Stimulated activated CD4-positive, alpha-beta T cell treated with anti-CD3 and anti-CD28 coated beads, Interleukin-4, amount 100 ng/mL, for 4 hours (primary cell): ENCODE measurements at places on chromosomes 12 and 14.

DNA sequence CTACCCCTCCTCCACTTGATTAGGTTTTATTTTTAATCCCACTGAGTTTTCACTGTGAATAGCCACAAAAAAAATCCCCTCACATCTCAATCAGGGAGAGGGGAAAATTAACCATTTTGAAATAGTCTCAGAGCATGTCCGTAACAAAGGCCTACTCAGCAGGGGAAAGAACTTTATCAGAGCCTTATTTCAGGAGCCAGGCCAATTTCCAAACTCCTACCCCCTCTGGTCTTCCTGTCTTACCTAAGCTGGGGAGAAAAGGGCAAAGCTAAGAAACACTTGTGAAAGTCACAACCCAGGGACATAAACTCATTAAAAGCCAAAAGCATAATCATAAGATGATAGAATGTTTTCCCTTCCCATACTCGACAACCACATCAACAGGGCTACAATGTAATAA, 260.3 kb upstream of the DIO3 start:
- no peak for DNase-seq

DNA sequence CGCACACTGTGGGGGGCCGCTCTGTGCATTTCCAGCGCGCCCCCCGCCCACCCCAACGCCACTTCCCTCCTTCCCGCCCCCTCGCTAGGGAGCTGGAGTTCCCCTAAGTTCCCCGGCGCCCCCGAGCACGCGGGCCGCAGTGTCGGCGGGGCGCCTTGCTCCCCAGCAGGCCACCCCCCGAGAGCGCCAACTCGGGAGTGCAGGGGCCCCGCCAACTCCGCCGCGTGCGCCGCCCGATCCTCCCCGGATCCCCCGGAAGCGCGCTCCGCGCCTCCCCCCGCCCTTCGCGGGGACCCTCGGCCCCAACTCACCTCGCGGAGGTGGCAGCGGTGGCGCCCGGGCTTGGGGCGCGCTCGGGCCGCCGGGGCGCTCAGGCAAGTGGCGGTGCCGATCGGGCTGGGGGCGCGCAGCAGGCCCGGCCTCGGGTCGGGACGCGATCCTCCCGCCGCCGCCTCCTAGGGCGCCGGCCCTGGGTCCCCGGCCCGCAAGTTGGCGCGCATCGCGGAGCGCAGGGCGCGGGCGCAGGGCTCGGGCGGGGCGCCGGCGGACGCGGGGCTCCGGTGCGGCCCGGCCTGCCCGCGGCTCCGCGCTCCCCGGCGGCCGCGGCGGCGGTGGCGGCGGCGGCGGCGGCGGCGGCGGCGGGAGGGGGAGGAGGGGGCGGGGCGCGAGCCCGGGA, at the start of gene NCOR2:
Gene NCOR2, minus strand, starts transcription at position 616 of the 676 bp plus-strand sequence. CDS start 72,361 bp downstream, outside the sequence.
- peak; percentile 55 for DNase-seq

DNA sequence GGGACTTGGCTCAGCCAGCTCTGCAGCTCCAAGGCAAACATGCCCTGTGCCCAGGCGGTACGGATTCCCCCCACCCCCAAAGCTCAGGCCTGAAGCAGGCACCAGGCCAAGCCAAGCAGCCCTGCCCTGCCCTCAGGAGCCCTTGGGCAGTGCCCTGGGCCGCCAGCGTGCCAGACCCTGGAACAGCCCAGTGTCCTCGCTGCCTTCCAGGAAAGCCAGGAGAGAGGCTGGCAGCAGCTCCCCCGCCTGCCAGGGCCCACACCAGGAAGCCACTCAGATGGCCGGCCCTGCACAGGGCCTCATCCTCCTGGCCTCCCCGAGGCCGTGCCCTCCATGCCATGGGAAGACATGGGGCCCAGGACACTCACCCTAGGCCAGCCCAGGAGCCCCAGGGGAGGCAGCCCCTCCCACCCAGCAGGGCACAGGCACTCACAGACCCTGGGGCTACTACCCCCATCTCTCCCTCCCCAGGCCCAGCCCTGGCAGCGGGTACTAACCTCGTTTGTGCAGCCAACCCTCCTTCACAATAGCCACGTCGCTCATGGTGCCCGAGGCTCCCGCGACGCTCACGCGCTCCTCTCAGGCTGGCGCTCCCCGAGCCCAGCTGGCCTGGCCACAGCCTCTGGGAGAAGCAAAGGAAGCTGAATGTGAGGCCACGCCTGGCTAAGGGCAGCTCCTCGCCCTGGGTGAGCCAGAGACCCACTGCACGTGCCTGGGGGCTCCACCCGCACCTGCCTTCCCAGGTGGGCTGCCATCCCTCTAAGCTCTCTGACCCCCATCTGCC, 3.3 kb downstream of the AKT1 start:
- DNase-seq: no peak

DNA sequence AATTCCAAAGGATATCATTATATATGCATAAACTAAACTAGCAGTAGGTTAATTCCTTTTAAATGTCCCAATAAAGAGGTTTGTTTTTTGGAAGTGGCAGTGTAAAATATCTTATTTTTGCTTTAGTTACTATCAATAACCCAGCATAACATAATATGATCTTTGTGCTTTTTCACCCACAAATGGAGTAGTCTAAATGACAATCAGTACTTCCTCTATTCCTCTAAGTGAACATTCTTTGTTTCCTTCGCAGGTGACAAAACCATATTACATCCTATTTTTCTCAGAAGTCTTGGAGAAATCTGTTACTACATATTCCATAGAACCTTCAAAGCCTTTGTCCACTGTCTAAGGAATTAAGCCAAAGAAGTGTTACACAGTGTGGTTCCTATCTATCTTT, 62.5 kb downstream of the MED13L start:
- no peak for DNase-seq

DNA sequence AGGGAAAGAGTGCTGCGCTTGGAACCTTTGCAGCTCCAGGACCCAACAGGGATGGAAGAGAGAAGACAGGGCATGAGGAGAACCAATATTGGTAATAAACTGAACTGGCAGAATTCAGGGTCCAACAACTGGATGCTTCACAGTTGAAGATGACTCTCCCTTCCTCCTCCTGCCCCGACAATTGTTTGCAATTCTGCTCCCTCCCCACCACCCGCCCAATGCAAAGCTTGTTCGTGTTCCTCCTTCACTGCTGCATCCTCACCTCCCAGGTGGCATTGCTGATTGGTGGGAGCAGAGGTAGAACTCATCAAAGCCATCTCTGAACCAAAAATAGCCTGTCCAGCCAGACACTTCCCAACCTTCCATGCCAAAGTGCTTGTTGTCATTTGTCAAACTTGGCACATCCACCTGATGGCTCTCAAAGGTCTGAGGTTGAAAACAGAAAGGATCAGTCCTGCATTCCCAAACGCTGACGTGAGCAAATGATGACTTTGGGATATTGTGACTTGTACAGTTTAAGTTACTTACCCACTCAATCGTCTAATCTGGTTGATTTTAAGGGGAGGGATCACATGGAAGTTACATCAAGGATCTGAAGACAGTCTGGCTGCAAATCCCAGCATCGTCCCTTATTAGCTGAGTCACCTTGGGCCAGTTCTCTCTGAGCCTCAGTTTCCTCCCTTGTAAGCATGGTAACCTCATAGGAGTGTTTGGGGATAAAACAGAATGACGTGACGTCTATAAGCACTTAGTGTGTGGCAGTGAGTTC, 242.6 kb upstream of the CRY1 start:
- no peak for DNase-seq

GRCh38 chr12:23238957-23239356, 614.0 kb downstream of the ETNK1 start:
- DNase-seq: no peak

DNA sequence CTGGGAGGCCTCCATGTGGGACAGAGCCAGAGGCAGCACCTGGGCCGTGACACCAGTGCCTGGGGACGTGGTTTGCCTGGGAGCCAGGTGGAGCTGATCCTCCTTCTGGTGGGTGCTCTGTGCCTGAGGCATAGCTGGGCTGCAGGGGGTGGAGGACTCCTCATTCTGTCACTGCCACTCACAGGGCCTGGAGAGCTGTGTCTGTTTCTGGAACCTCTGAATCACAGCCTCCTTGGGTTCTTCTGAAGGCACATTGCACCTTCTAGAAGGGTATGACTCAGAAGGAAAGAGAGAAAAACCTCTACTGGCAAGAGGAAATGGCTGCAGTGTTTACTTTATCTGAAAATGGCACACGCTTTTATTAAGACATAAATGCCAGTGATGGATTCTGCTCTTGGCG, 659.8 kb downstream of the VRK1 start:
- peak; percentile 52 for DNase-seq

GRCh38 chr12:122031342-122032216, 9.9 kb downstream of the BCL7A start:
- DNase-seq: peak; percentile 61

- peak; percentile 19 for DNase-seq
Observed at GRCh38 chr14:64983439-64984310, 3.0 kb upstream of the FNTB start.

GRCh38 chr14:58353516-58354299, 42.0 kb upstream of the TOMM20L start:
- no peak for DNase-seq

- no peak for DNase-seq
Observed at GRCh38 chr12:123032736-123033391, 52.4 kb downstream of the ARL6IP4 start.

GRCh38 chr12:15801770-15802744, 12.9 kb upstream of the EPS8 start:
- DNase-seq: no peak

- DNase-seq: no peak
Observed at GRCh38 chr14:103028161-103028767, 29.1 kb downstream of the CDC42BPB start.

GRCh38 chr12:29921307-29921706, 137.6 kb upstream of the TMTC1 start:
- DNase-seq: no peak

DNA sequence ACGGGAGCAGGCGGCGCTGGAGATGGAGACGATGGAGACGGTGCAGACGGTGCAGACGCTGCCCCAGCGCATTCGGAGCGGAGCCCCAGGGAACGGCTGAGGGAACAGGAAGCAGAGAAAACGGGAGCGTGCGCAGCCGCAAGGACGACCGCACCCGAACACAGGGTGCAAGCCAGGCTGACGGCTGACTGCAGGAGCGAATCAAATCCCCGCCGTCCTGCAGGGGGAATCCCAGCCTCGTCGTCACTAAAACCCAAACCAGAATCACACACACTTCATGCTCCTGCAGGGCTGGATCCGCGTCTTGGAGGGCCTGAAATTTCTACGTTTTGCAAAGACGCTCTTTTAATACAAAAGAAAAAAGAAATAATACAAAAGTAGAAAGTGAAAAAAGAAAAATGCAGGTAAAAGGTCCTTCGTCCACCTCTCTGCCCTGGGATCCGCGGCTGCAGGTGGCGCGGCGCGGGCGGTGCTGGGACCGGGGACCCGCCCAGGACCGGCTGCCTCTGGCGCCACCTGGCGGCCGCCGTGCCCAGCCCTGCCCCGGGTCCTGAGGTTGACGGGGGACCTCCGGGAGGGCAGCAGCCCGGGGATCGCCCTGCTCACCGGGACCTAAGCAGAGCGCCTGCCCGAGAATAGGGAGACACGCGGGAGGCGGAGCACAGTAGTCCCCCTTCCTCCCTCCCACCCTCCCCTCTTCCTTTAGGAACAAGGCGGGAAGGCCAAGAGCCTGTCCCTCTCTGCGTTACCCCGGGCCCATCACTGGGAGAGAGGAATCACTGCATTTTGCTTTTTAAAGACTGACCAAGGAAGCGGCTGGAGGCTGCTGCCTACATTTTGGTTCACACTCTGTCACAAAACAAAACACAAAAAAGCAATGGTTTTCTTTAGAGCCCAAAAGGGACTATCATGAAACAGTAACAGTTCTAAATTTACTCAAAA, 20.1 kb downstream of the STX2 start:
- peak; percentile 61 for DNase-seq

DNA sequence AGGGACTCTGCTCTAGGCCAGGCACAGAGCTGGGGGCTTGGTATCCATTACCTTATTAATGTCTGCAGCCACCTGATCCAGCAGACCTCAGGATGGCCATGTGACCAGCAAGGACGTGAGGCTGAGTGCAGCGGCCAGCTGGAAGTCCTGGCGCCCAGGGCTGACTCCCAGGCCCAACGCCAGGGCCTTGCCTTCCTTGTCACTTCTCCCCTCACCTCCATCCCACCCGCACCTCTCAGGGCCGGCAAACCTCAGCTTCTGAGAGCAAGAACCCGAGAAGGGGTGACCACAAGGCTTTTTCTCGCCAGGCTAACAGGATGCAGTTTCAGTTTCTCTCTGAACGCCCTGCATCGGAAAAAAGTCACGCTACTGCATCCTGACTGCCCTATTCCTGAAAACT, 15.4 kb downstream of the RAB35 start:
- DNase-seq: no peak

DNA sequence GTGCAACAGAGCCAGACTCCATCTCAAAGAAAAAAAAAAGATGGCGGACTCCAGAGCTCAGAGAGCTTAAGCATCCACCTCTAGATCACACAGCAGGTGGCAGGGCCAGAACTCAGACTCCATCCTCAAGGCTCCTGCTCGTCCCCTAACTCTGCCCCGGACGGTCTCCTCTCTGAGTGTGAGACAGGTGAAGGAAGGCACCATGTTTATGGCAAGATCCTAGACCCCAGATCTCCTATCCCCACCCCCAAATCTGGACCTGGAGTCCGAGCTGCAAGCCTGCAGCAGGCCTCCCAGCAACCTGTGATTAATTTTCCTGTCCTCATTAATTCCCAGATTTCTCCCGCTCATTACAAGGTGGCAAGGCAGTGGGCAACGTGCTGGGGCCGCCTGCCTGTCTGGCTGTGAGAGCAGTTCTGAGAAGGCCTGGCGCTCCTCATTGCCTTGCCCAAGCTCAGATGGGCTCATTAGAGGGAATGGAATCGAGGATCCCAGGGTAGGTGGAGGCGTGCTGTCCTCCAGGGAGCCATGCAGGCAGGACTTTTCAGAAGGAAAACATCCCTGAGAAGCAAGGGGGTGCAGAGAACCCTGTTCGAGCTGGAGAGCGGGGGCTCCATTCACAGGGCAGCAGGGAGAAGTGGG, 296.6 kb upstream of the RTL1 start:
- DNase-seq: no peak

GRCh38 chr14:33682760-33683159, 268.1 kb downstream of the EGLN3 start:
- DNase-seq: no peak

GRCh38 chr12:55068416-55069010, 48.7 kb downstream of the NEUROD4 start:
- no peak for DNase-seq

- no peak for DNase-seq
Observed at GRCh38 chr12:106181401-106182114, 42.8 kb upstream of the NUAK1 start.

GRCh38 chr12:56190695-56191155, 1.4 kb upstream of the SMARCC2 start:
- DNase-seq: no peak

- DNase-seq: no peak
Observed at GRCh38 chr14:54794159-54794558, 108.5 kb downstream of the GCH1 start.

DNA sequence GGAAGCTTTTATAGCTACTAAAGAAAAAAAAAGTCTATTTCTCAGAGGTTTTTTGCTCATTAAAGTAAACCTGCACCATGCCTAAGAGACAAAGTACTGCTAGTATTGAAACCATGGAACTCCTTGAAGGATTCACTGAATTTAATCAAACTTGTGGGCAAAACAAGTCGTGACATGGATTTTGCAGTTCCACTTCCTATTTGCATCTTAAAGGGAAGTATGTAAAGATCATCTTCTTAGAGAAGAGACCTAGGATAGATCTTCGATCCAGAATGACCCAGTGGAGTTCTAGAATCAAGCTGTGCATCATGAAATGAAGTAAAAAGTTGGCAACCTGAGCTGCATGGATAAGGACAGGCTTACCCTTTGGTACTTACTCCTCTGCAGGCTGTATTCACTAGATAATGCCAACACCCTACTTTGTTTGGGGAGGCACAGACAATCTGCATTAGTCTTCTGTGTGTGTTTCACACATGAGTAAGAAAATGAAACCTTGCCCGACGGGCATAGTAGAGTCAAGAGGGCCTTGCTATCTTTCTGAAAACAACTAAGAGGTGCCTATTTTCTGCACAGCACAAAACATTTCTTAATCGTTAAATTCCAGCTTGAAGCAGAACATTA, 1.9 kb downstream of the GNG2 start:
- no peak for DNase-seq
